ENCODE measurements at places on chromosomes 2 and 18. TPM values are rescaled to one million over a fixed set of nuclear protein-coding genes. Genes with fewer than 3 reads are reported as not detected.

SERPINB3 gene
- not detected for total RNA-seq

TSGA10 gene
- 1.9 TPM for total RNA-seq

ABCB11 gene
- total RNA-seq: under 0.01 TPM

TNFRSF11A gene
- under 0.01 TPM for total RNA-seq

ARHGAP15 gene
- total RNA-seq: 0.43 TPM

SP140L gene
- total RNA-seq: 16.8 TPM

XDH gene
- total RNA-seq: 0.32 TPM

DSEL gene
- 101 TPM for total RNA-seq

ARHGAP25 gene
- 3.5 TPM for total RNA-seq

DQX1 gene
- not detected for total RNA-seq

MCFD2 gene
- total RNA-seq: 196 TPM

TNFAIP6 gene
- total RNA-seq: 13.2 TPM

Data from fibroblast of villous mesenchyme (primary cell).